ENCODE measurements at places on chromosomes 1 and 21.

GRCh38 chr1:25854554-25854953, 4.7 kb downstream of the AUNIP start:
- no peak for DNase-seq

DNA sequence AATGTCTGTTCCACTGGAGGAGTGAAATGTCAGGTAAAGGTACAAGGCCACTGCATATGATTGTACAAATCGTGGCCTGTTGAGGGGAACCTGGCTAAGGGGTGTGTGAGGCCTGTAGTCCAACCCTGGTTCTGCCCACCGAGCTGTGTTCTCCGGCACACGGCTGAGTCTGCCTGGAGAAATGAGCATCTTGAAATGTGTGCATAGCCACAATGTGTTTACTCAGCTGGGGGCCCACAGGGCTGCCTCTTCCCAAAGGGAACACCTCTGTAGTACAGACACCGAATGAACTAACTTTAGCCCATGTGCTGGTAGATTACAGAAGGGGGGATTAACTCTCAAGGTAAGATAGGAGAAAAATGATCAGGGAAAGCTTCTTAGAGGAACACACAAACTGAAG, 30.2 kb downstream of the AK4 start:
- DNase-seq: no peak

DNA sequence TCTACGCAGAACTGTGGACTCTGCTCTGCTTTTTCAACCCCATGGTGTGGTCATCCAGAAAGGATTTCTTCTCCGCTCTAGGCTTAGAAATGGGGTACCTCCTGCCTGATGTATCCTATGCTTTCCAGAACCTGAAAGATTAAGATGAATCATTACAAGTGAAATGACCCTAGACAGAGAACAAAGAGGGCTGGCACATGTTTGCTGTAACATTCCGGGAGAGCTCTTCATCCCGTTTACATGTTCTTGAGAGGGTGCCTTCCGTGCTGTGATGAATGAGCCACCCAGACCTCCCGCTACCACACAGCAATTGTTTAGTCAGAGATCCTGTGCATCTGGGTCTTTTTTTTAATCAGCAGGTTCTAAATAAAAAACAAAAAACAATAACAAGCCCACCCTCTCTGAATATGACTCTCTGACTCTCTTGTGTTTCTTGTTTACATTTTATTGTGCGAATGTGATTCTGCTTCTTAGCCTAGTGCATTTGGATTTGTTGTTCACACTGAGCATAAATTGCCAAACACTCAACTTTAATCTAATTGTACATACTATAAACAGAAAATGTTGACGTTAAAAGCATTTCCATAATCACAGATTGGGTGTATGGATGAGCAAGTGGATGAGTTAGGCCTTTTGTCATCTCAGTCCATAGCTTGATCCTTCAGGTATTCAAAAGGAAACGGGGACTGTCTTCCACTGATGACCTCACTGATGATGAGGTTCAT, 87.1 kb downstream of the GPR88 start:
- DNase-seq: no peak

DNA sequence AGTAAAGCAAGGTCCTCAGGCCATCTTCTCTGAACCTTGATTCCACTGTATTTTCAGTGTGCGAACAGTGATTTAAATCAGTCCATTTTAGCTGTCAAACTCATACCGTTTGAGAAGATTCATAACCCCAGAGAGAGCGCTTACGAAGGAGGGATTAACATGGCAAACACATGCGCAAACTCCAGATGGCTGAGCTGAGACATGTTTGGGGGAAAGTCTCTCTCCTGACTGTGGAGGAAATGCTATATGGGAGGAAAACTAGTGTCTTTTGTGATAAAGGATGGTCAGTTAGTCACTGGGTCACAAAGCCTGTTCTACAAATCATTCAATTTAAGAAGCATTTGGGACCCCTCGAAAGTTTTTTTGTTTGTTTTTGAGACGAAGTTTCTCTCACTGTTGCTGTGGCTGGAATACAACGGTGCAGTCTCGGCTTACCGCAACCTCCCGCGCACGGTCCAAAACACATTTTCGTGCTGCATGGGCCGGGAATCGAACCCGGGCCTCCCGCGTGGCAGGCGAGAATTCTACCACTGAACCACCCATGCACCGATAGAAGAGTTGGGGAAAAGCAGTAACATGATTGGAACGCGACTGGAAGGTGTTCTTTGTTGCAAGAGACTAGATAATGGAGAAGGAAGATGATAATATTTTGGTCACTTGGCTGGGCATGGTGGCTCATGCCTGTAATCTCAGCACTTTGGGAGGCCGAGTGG, 58.4 kb upstream of the CXADR start:
- peak; percentile 15 for DNase-seq

GRCh38 chr21:44071359-44072104, 35.7 kb upstream of the PWP2 start:
- no peak for DNase-seq
